ENCODE measurements at places on chromosomes 4 and X.

GRCh38 chr4:73776321-73776729 is 36.0 kb downstream of the CXCL8 start:
- DNase-seq, result no peak

- no peak for DNase-seq
These were observed 300.4 kb downstream of the LDB2 start for GRCh38 chr4:16597845-16598596.

DNA sequence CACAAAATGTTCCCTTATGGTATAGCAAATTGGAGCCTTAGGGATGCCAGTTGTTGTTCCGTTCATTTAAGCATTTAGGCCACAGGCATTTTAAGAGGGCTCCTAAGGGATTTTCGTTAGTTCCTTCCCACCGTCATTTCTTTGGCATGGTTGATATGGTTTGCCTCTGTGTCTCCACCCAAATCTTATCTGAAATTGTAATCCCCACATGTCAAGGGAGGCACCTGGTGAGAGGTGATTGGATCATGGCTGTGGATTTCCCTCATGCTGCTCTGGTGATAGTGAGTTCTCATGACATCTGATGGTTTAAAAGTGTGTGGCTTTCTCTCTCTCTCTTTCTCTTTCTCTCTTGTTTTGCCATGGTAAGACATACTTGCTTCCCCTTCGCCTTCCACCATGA is 104.1 kb downstream of the ASB9 start:
- no peak for DNase-seq

DNA sequence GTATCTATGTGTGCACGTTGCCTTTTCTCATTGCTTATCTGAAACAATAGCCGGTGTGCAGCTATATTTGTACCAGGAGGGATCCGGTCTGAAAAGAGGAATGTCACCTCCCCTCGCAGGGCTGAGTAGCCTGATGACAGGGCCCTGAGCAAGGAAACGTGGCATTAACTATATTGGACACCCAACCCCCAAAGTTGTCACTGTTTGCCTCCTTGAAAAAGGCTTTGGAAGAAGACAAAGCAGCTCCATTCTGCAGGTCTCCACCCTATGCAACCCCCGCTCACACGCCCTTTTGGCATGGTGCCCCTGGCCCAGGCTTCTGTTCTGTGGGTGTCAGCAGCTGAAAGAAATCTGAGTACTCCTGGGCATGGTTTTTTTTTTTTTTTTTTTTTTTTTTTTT is 8.2 kb downstream of the PRRG3 start:
- no peak for DNase-seq

DNA sequence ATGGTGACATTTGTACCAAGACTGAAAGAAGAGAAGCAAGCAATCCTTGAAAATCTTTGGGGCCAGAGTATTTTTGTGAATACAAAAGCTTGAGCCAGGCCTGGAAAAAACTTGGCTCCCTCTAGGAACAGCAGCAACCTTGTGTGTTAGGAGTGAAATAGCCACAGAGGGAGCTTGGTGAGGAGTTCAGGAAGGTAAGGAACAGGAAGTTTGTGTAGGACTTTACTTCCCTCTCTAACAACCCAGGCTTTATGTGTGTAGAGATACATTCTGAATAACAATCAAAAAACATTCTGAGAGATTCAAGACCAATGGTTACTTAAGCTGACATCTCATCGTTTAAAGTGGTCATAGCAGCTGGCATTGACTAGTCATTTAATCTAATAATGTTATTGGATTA is 668.5 kb downstream of the PCDH18 start:
- no peak for DNase-seq

DNA sequence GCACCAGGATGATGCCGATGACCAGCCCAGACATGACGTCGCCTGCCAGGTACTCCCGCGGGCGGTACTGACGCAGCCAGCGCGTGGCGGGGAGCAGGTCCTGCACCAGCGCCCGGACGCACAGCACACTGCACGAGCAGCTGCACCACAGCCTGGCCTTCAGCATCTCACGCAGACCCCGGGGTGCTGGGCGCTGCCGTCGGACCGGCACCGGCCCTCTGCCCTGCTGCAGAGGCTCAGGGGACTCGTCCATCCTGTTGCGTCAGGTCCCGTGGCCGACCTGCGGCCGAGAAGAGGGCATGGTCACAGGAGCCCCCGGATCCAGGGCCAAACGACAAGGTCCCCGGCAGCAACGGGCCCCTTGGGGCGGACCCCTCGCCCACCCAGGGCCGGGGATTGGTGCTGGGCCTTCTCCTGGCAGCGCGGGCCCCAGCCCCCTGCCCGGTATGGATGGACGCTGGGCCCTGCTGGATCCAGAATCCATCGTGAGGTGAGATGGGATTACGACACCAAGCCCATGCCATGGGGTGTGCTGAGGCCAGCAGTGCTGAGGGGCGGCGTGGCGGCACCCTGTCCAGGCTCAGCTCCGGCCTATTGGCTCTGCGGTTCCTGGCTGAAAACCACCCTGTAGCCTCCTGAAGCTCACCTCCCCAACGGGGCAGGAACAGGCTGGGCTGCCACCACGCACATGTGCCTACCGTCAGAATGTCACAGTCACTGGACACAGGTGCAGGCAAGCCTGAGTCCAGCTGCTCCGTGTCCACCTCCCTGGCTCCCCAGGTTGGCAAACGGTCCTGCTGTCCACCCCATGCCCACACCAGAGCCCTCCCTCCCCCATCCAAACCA is 1.5 kb downstream of the SLC26A1 start:
- DNase-seq, result no peak

DNA sequence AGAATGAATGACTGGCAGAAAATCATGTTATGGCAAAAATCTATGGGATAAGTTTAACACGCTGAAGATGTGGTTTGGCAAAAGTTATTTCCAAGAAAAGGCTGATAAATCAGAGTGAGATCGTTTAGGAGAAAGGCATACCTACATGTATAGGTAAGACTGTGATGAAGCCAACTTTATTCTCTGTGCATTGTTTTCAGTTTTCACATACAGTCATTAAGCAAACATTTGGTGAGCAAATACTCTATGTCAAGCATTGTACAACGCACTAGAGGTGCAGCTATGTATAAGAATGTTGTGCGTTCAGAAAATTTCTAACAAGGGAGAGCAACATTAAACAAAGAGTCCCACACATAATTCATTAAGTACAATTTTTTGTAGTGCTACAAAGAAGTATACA is 121.7 kb downstream of the TEX13A start:
- DNase-seq, result no peak

DNA sequence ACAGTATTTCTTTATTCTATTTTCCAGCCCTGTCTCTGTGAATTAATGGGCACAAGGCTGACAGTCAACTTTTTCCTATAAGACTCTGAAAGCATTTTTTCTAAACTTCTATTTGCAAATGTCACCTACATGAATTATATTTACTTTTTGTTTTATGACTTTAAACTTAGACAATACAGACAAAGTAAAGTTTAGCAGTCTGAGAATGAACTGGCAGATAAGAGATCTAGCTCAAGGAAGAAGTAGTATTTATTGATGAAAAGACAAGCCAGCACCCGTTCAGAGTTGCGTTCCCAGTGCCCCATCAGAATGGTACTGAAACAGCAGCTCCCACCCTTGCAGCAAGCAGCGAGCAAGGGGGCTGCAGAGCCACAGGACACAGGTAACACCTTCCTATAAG is 148.5 kb downstream of the FAM13A start:
- no peak for DNase-seq

GRCh38 chrX:108090491-108091263 is 665 bp downstream of the PSMD10 start:
- no peak for DNase-seq

DNA sequence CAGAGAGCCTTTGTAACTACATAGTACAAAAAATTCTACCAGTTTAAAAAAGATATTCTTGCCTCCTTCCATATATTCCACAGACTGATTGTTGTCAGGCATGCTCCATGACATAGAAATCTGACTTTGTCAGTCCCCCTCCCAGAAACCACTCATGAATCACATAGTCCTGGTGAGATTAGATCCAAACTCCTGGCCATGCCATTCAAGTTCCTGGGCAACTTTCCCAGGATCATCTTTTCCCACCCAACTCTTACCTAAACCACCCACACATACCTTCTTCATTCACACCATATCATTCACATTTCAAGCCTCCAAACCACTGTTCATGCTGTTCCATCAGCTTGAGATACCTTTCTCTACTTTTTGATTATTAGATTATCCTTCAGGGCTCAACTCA is 46.4 kb downstream of the SLC16A2 start:
- DNase-seq, result no peak

DNA sequence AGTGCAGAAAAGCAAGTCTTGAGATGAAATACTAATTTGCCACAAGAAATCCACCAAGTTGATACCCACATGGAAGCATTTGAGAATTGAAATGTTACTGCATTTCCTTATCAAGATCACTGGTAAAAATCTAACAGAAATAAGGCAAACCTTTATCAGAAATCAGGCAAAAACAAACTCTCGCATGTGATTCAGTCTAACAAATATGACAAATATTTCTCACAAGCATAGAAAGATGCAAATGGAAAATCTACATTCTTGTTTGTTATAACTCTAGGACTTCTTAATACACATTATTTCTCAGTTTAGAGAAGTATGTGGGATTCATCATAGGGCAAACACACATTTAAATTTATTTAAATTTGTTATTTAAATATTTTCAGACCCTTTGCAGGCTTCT is 52.9 kb downstream of the TXK start:
- no peak for DNase-seq

GRCh38 chrX:134688839-134689238 is 30.6 kb upstream of the PLAC1 start:
- no peak for DNase-seq

- DNase-seq, result no peak
These were observed 204.9 kb downstream of the MID1 start for GRCh38 chrX:10415306-10416001.

DNA sequence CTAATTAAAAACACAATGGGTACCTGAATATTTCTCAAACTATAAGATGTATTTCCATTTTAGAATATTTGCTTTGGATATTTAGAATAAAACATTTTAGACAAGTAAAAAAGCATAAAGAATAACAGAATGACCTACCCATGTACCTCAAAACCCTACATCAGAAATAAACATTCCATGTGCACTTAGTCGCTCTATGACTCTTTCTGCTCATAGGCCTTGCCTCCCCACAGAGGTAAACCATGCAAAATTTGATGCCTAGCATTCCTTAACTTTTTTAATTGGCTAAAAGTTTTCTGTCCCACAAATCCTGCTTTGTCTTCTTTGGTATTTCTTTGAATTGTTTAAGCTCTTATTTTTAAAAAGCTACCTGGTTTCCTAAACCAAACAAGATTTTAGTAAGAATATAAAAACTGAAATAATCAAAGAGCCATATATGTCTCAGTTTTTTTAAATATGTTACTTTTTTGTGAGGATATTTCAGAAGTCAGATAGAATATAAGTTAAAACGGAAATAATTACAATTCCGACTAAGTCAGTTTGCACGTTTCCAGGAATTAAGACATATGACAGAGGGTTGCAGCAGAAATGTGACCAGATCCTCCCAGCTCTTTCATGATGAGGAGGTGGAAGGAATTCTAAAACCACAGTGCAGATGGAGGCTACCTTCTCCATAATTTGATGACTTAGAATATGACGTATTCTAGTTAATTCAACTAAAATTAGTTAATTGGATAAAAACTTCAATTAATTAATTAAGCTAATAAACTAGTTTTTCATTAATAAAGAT is 102.5 kb downstream of the FIP1L1 start:
- DNase-seq, result no peak

DNA sequence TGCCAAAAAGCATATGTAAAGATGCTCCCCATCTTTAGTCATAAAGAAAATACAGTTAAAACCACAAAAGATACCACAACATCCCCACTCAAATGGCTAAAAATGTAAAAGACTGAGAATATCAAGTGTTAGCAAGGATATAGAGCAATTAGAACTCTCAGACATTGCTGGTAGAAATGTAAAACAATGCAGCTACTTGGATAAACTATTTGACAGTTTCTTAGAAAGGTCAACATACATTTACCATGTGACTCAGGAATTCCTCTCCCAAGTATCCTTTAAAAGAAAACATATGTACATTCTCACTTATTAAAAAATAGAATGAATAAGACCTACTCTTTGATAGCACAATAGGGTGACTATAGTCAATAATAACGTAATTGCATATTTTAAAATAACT is 173.7 kb downstream of the HNRNPD start:
- no peak for DNase-seq

GRCh38 chr4:16230308-16230707 is 4.0 kb upstream of the TAPT1 start:
- no peak for DNase-seq

- no peak for DNase-seq
These were observed 712.0 kb upstream of the PCDH10 start for GRCh38 chr4:132437117-132437516.

GRCh38 chr4:153447175-153447905 is 18.8 kb upstream of the TMEM131L start:
- no peak for DNase-seq

GRCh38 chr4:151702256-151702655 is 58.6 kb downstream of the GATB start:
- DNase-seq, result no peak

GRCh38 chrX:153635788-153636668 is 11.0 kb upstream of the DUSP9 start:
- DNase-seq, result no peak

- no peak for DNase-seq
These were observed 188.4 kb downstream of the SLC7A11 start for GRCh38 chr4:138053641-138054301.

DNA sequence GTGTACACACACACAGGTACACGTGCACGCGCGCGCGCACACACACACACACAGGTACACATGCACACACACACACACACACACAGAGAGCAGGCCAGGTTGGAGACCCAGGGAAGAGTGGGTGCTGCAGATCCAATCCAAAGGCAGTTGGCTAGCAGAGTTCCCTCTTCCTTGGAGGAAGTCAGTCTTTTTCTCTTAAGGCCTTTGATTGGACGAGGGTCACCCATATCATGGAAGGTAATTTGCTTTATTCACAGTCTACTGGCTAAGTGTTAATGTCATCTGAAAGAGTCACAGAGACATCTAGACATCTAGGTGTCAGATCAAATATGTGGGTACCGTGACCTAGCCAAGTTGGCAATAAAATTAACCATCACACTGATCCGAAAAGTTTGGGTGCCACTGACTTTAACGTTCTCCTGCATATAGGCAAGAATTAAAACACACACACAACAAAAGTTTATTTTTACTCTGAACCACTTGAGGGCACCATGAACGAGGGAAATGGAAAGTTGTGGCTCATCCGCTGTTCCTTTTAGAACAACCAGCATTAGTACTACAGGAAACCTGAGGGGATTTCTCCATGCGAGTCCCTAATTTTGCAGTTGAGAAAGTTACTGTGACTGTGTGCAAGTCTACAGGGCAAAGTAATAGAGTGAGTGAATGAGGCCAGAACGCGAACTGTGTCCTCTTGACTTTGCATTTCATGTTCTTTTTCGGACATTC is 66.0 kb upstream of the STOX2 start:
- no peak for DNase-seq

GRCh38 chr4:74374561-74375327 is 9.8 kb downstream of the EREG start:
- no peak for DNase-seq

DNA sequence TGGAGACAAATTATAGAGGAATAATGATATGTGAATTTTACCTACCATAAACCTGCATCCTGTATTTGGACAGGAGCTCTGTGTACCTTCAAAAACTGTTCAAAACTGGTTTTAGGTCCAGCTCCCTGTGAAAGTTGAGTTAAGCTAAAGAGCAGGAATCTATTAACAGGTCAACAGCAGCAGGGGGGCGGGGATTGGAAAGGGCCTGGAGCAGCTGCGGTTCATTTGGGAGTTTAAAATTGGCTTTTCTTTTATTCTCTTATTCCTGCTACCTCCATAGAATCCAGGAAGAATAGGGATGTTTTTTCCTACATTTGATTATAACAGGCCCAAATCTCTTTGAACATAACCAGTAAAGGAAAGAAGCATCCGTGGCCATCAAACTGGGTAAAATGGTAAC is 23.8 kb downstream of the SHROOM3 start:
- DNase-seq, result no peak

All from GM12878 (cell line).